ENCODE measurements at places on chromosomes 5 and 9.

GRCh38 chr9:87223392-87224246, 274.0 kb upstream of the DAPK1 start:
- no peak for DNase-seq

- DNase-seq: no peak
Measured at GRCh38 chr5:33470544-33470943, 29.8 kb downstream of the TARS1 start.

DNA sequence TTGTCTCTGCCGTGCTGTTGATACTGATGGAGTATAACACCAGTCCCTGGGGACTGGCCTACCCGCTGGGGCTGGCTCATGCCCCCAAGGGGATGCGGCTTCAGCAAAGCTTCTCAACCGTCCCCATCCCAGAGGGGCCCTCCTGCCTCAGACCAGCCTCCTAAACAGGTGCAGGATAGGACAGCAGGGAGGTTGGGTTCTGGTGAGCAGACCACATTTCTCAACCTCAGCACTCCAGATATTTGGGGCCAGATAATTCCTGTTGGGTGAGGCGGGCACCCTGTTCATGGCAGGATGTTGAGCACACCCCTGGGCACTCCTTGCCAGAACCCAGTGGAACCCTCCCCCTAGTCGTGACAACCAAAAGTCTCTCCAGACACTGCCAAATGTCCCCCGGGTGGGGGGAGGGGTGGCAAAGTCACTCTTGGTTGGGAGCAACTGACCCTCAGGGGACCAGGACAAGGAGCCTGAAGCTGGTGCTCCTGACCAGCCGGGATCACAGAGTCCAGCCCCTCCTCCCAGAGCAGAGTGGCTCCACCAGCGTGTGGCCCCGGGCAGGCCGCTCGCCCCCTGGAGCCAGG, 107.8 kb downstream of the ZNF354C start:
- DNase-seq: no peak

DNA sequence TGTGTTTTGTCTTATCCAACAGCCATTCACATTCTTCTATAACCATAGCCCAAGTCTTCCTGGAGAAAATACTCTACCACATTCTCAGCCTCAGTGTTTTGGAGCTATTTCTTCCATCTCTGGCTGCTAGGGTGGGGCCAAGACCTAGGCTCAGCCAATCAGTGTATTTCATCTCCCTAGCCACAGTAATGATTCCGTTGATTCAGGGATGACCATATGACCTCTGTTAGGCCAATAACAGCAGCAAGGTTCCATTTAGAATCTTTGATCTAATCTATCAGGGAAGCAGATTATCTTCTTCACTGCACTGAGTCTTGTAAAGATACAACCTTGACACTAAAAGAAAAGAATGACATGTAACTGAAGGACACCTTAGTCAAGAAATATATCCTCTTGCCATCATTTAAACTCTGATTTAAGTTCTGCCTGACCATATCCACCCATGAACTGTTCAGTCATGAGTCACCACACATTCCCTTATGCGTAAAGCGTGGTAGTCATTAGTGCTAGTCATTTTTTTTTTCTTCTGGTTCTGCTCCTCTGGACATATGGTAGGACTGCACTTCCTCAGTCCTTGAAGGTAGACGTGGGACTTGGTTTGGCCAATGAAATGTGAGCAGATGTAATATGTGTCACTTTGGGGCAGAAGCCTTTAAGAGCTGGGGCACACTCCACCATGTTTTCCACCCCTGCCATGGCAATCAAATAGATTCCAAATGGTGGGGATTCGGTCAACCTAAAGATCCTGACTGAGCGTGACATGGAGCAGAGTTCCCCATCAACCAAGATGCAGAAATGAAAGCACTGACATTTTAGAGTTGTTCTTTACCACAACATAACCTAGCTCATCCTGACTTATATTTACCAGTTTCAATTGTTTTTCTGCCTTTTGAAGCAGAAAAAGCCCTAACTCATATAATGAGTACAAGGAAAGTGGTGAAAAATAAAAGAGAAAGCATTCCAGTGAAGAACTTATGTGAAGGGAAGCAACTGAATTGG, 12.7 kb upstream of the PRELID2 start:
- DNase-seq: no peak

DNA sequence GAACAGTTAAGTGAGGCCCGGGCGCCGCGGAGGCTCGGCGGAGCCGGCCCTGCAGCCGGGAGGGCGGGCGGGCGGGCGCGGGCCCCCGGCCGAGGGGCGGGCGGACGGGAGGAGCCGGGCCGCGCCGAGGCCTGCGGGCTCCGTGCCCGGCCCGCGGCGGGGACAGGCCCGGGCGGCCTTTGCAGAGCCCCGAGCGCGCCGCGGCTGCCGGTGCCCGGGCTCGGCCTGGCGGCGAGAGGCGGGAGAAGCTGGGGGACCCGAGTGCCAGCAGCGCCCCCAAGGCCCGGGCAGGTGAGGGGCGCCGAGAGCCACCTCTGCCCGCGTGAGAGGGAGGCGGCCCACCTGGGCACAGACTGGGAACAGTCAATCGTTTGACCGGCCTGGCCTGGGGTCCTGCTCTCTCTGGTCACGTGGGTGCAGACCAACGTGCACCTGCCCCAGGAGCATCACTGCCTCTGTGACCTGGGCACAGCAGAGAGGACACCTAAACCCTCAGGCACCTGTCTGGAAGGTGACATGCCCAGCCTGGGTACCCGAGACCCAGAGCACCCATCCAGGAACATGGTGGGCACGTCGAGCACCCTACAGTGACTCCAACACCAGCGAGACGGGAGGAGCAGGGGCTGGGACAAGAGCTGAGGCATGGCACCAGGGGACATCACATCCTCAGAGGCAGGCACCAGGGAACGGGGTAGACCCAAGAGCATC, 531 bp downstream of the MVB12B start:
- DNase-seq: peak; percentile 19

DNA sequence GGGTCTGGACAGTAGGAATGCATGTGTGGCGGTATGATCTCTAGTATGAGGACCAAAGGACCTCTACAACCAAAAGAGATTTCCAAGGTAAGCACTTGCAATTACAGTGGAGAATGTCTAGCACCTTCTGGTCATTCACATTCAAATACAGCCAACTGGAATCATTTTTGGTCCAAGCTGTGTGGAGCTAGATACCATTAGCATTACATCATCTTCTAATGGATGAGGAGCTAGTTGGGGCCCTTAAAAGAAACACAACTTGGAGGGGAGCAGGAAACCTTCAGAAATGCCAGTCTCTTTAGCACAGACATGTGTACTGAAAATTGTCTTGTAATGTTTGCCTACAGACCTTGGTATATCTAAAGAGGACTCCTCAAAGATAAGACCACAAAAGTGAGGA, 244.7 kb downstream of the BNC2 start:
- DNase-seq: no peak

- no peak for DNase-seq
Measured at GRCh38 chr5:150309101-150309885, 6.6 kb upstream of the ARSI start.

DNA sequence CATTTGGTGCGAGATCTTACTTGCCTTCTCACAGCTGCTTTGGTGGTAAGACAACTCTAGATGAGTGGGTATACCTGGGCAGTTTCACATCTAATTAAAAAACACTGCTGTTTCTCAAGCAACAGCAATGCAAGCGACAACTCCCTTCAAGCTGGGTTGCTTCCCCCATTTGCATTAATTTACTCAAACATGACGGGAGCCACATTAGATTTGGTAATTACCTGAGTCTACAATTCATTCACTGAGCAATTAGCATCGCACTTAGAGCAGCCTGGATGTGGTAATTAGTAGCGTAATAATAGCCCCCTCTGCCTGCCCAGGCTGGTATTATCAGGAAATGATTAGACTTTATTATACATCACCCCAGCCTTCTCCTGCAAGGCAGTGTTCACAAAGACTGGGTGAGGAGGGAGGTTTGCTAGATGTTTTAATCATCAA, 73.4 kb downstream of the FBXO38 start:
- peak; percentile 7 for DNase-seq

- no peak for DNase-seq
Measured at GRCh38 chr5:179867476-179867875, 8.9 kb upstream of the MRNIP start.
